ENCODE measurements at places on chromosomes 7 and 10.

GRCh38 chr7:8115547-8116402, 146.2 kb downstream of the ICA1 start:
- no peak for DNase-seq

- no peak for DNase-seq
Measured at GRCh38 chr7:123169065-123169464, 30.7 kb downstream of the SLC13A1 start.

- no peak for DNase-seq
Measured at GRCh38 chr7:139304517-139304916, 36.6 kb upstream of the FMC1 start.

- no peak for DNase-seq
Measured at GRCh38 chr10:43815181-43815885, 166.7 kb upstream of the ZNF32 start.

DNA sequence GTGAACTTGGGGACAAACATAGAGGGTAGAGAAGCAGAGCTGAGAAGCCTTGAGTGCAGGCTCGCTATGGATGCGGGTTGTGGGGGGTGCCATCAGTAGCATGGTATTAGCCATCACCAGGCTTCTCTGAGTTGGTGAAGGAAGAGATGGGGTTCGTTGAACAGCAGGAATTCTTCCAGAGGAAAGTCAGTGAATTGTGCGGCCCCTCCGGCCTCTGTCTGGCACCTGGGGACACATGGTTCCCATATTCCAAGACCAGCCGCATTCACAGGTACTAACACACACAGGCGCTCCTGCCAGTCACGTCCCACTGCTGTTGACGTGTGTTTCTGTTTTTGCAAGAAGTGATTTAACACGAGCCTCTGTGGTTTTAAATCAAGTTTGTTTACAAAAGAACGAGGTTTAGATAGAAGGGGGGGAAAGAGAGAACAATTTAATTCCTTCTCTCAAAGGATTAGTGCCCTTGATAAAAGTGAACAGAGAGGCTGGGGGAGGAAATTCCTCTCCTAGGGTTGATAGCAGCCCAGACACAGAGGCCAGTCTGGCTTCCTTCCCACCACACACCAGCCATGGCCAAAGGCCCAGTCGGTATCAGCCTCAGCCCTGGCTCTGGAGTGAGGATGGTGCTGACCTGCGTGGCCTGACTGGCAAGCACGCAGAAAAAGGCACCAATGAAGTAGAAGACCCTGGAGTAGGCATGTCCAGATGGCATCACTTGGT, 252.6 kb upstream of the IGFBP3 start:
- DNase-seq = peak; percentile 25

DNA sequence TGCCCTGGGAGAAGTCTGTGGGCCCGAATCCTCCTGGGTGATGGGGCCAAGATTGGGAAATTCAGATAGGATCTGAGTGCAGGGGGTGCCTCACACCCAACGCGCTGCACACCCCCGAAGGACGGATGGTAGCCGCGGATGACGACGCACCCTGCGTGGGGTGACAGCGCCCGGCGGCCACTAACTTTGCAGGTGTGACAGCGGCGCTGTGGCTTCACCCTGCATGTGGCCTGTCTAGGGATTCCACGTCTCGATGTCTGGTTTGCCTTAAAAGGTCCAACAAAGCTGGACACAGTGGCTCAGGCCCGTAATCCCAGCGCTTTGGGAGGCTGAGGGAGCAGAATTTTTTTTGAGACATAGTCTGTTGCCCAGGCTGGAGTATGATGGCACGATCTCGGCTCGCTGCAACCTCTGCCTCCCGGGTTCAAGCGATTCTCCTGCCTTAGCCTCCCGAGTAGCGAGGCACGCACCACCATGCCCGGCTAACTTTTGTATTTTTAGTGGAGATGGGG, 18.6 kb downstream of the ADAP1 start:
- DNase-seq = no peak

- no peak for DNase-seq
Measured at GRCh38 chr10:24462889-24463552, 254.1 kb downstream of the KIAA1217 start.

DNA sequence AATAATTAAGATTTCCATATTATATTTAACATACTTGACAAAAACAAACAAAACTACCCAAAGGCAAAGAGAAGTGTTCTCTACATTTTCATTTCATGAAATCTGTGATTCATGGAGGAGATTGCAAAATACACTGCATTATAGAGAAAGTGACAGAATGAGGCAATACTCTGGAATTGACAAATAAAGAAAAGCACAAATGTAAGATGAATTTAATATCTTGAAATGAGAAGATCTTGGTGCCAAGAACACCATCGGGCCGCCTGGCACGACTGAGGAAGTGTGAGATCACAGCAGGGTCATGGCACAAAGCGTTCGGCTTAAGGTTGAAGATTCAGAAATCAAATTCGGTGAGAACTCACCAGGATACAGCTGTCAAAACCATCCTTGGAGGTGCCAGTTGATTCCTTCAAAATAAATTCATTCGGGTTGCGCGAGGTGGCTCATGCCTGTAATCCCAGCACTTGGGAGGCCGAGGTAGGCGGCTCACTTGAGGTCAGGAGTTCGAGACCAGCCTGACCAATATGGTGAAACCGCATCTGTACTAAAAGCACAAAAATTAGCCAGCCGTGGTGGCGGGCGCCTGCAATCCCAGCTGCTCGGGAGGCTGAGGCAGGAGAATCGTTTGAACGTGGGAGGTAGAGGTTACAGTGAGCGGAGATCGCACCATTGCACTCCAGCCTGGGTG, 174.0 kb upstream of the PFKP start:
- DNase-seq = no peak

DNA sequence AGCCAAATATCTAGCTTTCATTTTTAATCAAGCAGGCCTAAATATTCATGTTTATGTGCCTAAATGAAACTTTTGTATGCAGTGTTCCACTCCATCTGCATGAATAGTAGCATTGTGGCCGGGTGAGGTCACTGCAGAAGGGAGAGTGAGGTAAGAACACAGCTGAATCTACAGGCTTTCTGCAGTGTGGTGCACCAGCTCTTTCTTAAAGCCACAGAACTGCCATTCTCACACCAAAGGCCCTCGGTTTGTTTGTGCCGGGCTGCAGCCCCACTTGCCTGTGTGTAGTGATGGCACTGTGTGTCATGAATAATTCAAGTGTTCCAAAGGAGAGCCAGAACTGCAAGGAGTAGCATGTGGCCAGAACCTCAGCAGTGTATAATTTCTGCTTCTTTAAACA, 204.1 kb downstream of the TRIL start:
- DNase-seq = no peak

GRCh38 chr7:108046952-108047506, 44.1 kb upstream of the LAMB1 start:
- DNase-seq = no peak

Data from nephron progenitor cell (in vitro differentiated cells).